ENCODE measurements at places on chromosomes 1 and 21.

DNA sequence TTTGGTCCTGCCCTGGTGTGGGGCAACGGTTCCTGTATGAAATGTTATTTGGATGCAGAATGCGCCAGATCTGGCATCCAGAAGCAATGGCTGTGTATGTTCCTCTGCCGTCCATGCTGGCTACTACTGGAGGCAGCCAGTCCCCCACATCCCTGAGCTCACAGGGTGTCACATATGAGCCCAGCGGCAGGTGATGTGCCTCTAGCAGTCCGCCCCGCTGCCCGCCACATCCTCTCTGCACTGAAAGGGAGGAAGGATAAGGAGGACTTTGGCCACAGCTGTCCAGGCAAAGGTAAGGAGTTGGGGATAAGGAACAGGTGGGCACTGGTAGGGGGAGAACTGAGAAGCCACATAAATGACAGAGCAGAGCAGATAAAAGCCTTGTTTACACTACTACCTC, 305.3 kb upstream of the DAB1 start:
- no peak for DNase-seq

DNA sequence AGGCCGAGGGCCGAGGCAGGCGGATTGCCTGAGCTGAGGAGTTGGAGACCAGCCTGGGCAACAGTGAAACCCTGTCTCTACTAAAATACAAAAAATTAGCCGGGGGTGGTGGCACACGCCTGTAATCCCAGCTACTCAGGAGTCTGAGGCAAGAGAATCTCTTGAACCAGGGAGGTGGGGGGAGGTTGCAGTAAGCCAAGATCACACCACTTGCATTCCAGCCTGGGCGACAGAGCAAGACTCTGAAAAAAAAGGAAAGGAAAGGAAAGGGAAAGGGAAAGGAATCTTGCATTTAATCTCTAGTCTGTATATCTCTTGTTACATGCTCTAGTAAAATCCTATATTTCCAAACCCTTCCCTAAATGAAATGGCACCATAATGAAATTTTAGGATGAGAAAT, 328.3 kb upstream of the ADGRL2 start:
- DNase-seq: no peak

DNA sequence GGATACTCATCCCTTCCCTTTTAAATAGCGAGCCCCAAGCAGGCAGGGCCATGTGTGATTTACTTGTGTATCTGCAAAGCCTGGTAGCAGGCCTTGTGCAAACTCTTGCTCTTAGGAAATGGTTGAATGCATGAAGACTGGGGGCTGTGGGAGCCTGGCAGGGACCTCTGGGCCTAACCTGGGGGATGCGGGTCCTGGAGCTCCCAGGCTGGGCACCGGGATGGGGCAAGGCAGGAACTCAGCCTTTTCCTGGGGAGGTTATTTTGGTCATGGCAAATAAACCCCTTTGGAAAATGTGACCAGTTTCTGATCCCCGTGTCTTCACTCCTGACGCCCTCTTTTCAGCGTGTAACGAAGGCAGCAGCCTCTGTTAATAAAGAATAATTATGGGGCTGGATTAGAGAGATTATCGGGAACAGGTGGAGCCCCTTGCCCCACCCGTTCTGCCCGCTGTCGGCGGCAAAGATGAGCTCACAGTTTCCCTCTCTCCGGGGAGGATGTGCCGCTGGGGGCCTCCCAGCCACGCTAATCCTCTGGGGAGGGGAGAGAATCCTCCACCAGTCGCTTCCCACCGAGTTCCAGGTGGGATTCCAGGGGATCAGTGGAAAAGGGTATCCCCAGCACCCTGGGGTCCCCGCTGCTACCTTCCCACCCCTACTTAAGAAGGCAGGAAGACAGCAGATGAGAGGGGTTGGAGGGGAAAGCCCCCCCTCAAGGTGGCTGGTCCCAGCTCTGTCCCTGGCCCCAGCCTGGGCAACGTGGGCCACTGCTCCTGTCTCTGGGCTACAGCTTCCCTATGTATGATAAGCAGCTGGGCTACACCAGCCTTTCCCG, 69.7 kb upstream of the WNT4 start:
- no peak for DNase-seq

GRCh38 chr1:96362623-96363022, 359.0 kb upstream of the PTBP2 start:
- no peak for DNase-seq

- no peak for DNase-seq
Observed at GRCh38 chr1:60678391-60678790, 404.0 kb upstream of the NFIA start.
